ENCODE measurements at places on chromosomes 5 and 9.

- no peak for DNase-seq
Observed at GRCh38 chr9:76114144-76114543, 223.7 kb downstream of the PCSK5 start.

DNA sequence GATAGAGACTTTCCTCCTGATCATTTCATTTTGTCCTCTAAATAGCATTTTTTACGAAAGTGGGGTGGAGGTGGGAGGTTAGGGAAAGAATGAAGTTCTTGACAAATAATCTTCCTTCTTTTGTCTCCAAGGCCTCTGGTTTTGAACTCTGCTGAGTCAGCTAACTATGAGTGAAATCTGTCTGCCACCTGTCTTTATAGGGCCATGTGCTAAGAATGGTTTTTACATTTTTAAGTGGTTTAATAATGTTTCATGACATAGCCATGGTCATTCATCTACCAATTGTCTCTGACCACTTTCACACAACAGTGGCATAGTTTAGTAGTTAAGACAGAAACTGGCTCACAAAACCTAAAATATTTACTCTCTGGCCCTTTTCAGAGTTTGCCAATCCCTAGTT is 7.6 kb downstream of the MAN2A1 start:
- no peak for DNase-seq

- DNase-seq, result no peak
Observed at GRCh38 chr9:137793196-137793841, 84.3 kb upstream of the CACNA1B start.

DNA sequence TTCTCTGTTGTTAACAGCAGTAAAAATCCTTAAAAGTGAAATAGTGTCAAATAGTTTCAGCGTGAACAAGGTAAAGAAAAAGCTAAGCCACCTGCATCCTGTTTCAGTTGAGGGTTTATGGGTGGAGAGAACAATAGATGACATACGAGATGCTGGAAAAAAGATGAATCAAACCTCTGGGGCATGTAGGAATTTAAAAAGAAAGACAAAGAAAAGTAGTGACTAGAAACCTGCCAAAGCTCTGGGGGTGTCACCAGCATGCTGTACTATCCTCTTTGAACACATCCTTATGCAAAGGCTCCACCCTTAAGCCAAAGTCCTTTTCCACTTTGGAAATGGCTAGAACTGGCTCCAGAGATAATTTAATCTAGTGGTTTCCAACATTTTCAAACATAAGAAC is 22.2 kb downstream of the SCAI start:
- no peak for DNase-seq

GRCh38 chr5:100574716-100575115 is 39.5 kb downstream of the FAM174A start:
- no peak for DNase-seq

- DNase-seq, result no peak
Observed at GRCh38 chr5:133234911-133235310, 183.1 kb downstream of the HSPA4 start.

- no peak for DNase-seq
Observed at GRCh38 chr5:179913461-179913860, 5.8 kb upstream of the TBC1D9B start.

GRCh38 chr9:123407217-123407851 is 51.3 kb downstream of the CRB2 start:
- no peak for DNase-seq

DNA sequence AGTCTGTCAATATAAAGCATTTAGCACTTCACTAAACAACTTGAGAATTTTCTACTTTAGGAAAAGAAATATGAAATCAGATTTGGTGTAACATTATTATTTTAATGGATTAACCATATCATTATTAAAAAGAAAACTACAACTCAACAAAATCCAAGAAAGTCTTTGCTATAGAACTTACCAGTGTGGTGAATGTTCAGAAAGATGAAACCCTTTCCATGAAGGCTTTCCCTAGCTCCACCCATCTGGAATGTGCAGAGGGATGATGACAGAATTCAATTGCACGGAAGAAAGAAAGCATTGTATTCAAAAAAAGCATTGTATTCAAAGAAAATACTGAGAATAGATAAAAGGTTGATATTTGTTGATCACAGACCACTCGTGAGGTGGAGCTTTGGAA is 328.6 kb upstream of the NUDT12 start:
- no peak for DNase-seq

DNA sequence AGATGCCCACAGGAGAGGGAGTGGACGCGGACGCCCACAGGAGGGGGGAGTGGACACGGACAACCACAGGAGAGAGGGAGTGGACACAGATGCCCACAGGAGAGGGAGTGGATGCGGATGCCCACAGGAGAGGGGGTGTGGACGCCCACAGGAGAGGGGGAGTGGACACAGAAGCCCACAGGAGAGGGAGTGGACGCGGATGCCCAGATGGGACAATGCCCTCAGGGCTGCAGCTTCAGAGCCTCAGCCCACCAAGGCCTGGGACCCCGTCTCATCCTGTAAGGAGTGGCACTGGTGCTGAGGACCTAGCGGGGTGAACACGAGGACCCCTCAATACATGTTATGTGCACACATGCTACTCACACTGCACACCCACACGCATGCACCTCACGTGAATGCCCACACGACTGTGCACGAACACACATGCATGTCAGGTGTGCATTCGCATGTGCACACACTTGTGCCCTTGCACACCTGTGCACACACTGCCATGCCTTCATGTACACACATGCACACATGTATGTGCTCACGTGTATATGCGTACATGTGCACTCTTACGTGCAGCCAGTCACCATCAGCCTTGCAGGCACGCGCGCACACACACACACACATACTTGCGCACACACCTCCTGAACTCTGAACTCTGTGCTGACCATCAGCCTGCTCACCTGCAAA is 34.8 kb downstream of the SLC6A18 start:
- DNase-seq, result no peak

DNA sequence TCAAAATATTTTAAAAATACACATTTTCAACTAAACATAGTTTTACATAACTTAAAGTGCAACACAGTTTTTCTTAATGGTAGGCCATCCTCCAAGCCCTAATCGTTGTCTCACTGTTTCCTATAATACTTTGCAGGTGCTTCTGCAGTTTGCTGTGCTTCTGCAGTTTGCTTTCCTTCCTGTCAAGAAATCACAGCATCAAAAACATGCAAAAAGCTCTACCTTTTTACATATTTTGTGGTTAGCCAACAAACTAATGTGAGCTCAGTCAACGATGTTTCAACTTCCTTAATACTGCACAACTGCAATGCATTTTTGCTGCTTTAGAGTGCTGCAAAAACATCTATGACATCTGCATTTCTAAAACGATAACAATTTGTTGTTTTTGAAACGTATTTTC is 25.2 kb downstream of the EMB start:
- DNase-seq, result no peak

DNA sequence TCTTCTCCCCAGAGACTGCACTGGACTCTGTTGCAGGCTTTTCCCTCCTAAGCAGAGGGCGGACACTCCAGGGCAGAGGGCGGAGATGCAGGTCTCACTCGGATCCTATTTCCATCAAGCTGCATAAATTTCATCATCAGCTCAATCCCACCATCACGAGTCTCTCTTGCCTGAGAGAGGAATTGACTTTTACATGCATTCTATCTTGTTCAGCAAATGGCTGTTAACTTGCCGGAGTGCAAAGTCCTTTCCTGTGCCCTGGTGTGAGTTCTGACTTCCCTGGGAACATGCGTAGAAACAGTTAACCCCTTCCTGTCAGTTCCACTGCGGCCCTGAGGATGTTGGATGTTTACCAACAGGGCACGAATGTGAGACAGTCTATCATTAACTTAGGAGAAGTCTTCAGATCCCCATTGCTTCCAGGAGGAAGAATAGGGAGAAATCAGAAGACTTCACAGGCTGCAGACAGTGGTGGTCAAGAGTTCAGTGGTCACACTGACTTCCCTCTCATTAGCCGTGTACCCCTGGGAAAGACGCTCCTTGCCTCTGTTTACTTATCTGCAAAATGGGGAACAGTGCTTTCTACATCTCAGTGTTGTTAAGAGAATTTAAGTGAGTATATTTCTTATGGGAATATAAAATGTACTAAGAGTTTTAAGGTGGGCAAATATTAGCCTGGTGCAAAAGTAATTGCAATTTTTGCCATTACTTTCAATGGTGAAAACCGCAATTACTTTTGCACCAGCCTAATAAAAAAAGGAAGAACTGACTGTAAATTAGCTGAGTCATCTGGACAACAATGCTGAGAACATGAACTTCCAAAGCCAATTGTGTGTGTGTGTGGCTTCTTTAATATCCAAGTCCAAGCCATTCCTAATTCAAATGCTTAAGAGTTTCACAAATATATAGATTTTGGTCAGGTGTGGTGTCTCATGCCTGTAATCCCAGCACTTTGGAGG is 248.0 kb downstream of the DRD1 start:
- no peak for DNase-seq
